IPS-NIHi11 (cell line): ENCODE measurements at places on chromosomes 12 and 14.

GRCh38 chr12:2250797-2251196 lies 198.0 kb downstream of the CACNA1C start:
- no peak for DNase-seq

- no peak for DNase-seq
Observed at GRCh38 chr12:16399101-16399500, 51.7 kb downstream of the MGST1 start.

DNA sequence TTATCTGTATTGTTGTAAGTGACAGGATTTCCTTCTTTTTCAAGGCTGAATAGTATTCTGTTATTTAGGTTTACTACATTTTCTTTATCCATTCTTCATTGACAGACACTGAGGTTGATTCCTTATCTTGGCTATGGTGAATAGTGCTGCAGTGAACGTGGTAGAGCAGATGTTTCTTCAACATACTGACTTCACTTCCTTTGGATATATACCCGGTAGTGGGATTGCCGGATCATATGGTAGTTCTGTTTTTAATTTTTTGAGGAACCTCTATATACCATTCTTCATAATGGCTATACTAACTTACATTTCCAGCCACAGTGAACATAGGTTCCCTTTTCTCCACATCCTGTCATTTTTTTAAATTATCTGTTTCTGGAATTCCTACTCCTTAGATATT lies 21.8 kb downstream of the DERA start:
- no peak for DNase-seq

GRCh38 chr14:50935126-50936015 lies 8.9 kb downstream of the PYGL start:
- DNase-seq = no peak

DNA sequence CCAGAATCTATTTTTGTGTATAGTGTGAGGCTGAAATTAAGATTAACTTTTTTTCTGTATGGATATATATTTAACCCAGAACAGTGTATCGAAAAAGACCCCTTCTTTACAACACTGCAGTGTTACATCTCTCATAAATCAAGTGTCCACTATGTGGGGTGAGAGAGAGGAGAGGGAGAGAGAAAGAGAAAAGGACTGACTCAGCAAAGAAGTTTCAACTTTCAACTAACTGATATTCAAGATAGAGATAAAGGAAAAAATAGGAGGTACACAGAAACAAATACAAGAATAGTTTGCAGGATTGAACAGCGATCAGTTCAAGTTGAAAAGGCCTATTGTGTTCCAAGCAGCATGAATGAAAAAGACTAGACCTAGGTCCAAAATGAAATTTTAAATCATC lies 126.7 kb upstream of the NEDD1 start:
- DNase-seq = no peak

DNA sequence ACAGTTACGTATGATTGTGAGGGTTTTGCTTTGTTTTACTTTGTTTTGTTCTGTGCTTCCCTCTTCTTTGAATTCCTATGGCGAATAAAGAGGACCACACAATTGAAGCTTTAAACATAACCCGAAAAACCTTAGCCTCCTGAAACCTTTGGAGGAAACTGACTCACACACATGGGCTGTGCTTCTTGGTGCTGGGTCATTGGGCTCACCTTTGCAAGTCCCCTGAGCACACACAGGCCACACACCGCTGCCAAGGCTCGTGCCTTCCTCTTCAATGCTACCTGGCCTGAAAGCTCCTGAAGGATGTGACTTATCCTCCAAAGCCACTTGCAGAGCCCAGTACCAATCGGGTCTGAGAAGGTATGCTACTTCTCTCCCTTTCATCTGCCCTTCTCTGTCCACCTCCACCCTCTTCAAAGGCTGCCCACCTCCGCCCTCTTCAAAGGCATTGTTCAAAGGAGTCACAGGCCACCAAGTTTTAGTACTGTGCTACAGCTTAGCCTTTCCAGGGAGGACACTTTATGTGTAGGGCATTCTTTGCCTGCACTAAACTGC lies 114.6 kb downstream of the FOXN3 start:
- DNase-seq = no peak

- DNase-seq = no peak
Observed at GRCh38 chr12:95318071-95318545, 100.5 kb downstream of the VEZT start.

- no peak for DNase-seq
Observed at GRCh38 chr12:117502633-117503032, 141.2 kb upstream of the NOS1 start.

DNA sequence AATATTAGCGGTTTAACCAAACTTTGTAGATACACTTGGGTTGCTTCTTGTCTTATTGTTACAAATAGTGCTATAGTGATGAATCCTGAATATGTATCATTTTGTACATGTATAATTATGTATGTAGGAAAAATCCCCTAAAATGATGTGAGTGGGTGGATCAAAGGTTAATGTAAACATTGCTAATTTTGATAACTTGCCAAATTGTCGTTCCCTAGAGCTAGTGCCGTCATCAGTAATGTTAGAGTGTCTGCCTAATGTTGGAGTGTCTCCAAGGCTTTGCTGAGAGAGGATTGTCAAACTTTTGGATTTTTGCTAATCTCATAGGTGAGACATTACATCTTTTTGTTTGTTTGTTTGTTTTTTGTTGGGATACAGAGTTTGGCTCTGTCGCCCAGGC lies 44.4 kb downstream of the AEBP2 start:
- DNase-seq = no peak

GRCh38 chr12:5492562-5492961 lies 60.7 kb downstream of the NTF3 start:
- peak; percentile 33 for DNase-seq

DNA sequence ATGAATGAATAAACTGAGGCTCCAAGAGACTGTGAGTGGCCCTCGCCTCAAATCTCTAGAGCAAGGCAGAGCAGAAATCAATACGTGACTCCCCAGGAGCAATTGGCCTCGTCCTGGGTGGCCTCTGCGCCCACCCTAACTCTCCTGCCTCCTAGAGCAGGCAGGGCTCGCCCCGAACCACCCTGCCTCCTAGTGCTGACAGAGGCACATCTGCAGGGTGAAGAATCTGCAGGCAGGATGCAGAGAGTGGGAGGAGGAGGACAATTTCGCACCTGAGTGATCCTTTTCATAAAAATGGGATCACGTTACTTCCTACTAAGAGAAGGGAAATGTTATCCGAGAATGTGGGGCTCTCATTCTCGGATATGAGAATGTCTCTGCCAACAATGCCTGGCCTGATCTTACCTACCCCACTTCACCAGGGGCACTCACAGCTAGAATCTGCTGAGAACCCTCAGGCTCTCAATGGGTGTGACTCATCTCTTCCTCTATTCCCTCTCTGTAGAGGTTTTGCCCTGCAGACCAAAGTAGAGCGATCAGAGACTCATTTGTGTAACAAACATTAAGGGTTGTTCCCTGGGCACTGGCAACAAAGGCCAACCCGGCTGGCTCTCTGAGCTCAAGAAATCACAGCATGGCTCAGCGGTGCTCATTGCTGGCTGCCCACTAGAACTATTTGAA lies 61.7 kb upstream of the BCL2L14 start:
- DNase-seq = peak; percentile 78

- DNase-seq = no peak
Observed at GRCh38 chr12:25840678-25841465, 117.6 kb upstream of the RASSF8 start.

DNA sequence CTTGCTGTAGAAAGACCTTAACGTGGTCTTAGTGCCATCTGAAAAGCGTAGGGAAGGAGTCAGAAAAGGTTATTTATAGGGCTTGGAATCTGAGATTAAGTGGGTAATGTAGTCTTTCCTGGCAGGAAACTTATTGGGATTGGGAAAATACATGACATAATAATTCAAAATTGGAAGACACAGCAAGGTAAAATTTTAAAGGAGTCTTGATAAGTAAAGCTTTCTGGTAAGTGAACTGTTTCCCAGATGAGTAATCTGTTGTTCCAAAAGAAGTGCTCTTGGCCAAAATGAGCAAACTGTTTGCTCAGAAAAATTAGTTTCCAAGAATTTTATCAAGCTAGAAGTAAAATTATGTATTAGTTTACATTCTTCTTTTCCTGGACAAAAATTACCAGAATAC lies 149.3 kb upstream of the TMTC2 start:
- no peak for DNase-seq

GRCh38 chr14:81161749-81162148 lies 59.0 kb downstream of the GTF2A1 start:
- DNase-seq = no peak

DNA sequence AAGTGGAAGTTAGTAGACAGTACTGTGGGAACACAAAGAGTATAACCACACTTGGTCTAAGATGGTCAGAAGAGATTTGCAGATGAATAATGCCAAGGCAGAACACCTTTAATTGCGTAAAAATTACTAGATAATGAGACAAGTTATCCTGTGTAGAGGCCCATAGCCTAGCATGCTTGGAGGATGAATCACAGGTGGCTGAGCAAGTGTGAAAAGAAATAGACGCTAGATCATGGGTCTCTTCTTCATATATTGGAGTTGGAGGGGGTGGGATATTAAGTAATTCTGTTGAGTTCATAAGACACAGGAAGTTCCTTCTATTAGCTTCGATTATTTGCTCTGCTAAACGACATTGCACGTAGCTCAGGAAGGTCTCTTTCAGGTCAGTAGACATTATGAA lies 454.3 kb upstream of the LMO3 start:
- no peak for DNase-seq

DNA sequence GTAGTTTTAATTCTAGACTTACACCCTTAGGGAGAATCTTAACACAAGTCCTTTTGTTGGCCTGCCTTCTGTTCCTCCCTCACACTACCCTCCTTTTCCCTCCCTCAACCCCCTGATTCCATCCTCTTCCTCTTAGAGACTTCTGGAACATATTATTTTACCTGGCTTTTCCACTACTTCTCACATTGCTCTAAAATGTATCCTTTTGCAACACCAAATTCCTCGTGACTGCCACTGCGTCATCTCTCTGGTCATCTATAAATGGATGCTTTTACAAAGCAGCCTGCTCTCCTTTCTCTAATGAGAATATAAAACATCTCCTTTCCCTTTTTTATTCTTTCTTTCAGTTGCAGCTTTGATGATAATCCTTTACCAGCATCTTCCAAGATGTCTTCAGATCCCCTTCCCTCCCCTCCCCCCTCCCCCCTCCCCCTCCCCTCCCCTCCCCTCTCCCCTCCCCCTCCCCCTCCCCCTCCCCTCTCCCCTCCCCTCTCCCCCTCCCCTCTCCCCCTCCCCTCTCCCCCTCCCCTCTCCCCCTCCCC lies 93.6 kb downstream of the DIP2B start:
- no peak for DNase-seq

GRCh38 chr12:55492078-55492477 lies at the start of gene OR6C68:
Gene OR6C68, plus strand, starts transcription at chr12:55492378. Its CDS starts 0 bp downstream, at chr12:55492378.
- DNase-seq = no peak

- DNase-seq = no peak
Observed at GRCh38 chr14:90678846-90679362, 137.3 kb downstream of the TTC7B start.

DNA sequence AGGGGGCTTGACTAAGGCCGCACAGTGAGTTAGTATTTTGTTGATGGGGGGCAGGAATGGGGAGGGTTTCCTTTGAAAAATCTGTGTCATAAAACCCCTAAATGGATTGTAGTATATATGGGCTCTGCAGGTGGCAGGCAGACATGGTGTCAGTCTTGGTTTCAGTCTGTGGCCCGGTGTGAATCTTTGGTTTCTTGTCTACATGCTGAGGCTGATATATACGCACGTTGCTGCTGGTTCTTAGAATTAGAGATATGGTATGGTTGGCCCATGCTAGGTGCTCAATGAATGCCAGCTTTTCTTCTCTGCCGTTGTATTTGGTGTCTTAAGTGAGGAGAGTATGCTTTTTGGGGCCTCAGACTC lies 73.1 kb downstream of the TSPAN9 start:
- DNase-seq = no peak

- DNase-seq = peak; percentile 37
Observed at GRCh38 chr12:42590330-42590934, 886 bp upstream of the PRICKLE1 start.

- no peak for DNase-seq
Observed at GRCh38 chr12:82659343-82660207, 27.1 kb upstream of the TMTC2 start.

DNA sequence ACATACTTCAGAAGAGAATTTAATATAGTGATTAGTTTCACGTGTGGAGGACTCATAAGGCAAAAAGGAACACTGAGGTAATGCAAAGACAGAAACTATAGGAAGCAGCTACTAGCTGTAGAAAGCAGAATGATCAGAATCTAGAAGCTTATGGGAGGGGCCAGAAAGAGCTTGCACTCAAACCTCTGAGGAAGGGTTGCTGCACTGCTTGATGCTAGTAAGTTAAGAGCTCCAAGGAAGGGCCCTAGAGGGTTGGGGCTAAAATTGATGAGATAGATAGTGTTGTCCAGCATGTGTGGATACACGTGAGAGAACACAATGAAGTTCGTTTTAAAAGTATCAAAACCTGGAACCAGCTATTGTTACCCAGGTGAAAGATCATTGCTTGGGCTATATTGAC lies 311.1 kb downstream of the SLC6A15 start:
- no peak for DNase-seq

GRCh38 chr12:117007577-117007976 lies 91.6 kb downstream of the TESC start:
- no peak for DNase-seq

- DNase-seq = no peak
Observed at GRCh38 chr14:69631509-69631908, 20.1 kb downstream of the SUSD6 start.

- DNase-seq = no peak
Observed at GRCh38 chr12:111361717-111362576, 6.9 kb downstream of the PHETA1 start.

DNA sequence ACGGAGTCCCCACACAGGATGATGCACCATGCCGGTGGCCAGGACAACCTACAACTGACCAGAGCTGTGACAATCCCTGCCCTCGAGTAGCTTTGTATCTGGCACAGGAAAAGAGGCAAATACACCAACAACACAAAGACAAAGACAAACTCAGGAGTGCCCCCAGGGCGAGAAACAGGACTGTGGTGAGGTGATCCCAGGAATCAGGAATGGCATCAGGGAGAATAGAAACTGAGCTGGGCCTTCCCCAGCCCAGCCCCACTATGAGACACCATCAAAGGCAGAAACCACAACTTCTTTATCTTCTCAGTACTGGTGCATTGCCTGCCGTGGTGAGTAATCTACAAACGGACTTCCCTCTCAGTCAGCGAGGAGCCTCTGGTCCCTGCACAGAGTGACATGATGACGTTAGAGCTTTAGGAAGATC lies 157.7 kb downstream of the TTC7B start:
- DNase-seq = no peak

- DNase-seq = no peak
Observed at GRCh38 chr12:53602176-53602864, 23.9 kb downstream of the ATF7 start.

DNA sequence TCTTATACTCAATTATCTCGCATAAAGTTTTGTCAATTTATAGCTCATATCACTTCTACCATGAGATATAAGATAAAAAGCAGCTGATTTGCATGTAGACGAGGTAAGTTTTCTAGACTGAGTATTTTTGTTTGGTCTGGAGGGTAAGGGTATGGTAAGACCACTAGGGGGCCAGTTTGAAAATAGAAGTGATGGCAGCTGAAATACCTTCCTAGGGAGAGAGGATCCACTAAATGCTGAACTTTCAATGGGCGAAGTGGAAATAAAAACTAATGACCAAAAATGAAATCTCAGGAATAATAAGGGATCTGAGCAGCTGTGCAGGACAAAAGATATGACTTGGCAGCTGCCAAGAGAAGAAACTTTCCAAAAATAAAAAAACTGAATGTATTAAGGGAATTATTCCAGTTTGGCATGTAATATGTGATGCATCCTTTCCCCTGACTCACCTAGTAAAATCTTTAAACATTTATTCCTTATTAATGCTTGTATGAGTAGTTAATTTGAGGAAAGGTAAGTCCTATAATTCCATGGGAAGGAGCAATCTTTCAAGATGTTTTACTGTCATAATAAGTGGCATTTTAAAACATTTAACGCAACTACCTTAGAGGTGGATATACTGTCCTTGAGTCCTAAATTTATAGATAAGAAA lies 754.5 kb downstream of the C12orf50 start:
- DNase-seq = peak; percentile 21
